ENCODE measurements at places on chromosomes 6 and 20.
A peak's percentile ranks its signal among the peaks of the same experiment; 100 is the strongest.

DNA sequence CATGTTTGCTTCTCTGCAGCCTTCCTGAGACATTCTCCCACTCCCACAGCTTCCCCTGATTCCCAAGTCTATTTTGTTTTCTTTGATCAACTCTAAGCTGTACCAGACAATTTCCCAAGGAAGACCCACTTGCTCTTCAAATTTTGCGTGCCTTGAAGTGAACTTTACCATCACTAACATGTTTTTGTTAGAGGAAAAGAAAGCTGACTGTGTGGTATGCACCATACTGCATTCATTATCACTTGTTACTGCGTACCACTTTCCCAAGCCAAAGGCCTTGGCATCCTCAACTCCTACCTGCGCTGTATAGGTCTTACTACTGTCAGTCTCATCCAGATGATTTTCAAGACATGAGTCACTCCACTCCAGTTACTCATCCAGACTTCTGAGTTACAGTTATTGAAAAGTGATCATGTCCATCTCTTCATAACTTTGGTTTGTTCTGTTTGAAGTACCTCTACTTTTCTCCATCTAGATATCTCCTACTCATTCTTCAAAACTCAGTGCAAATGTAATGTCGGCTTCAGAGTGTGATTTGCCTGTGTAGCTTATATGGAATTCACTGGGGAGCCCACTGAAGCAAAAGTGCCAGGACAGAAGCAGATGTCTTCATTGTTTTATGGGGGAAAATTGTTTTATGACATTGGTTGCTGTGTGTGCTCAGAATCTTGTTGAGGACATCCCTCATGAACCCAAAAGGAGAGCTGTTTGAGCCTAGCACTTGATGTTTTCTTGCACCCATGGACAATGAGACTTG is 5.2 kb downstream of the RPS12 start:
- DNase-seq: peak; percentile 19

GRCh38 chr6:122640366-122640765 is 30.2 kb downstream of the PKIB start:
- no peak for DNase-seq

DNA sequence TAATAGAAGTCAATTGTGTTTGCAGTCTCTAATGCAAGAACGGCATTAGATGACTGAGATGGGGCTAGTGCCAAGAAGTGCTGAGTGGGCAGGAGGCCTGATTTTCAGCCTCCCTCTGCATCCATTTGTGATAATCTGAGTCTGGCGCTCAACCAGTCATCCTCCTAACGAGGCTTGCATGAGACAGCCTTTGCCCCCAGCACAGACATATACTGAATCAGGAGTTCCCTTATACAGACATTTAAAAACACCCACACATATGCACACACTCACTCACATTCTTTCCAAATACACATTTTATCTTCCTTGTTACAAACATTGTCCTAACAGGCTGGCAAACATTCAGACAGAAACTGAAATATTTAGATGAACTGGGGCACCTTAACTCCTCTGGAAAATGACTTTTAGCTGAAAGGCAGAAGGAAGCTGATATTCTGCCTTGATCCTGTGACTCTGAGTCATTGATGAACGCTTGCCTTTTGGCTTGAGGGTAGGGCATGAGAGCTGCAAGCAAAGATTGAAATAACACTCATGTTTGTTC is 562.3 kb downstream of the DHX35 start:
- peak; percentile 30 for DNase-seq

- DNase-seq: peak; percentile 61
Measured at GRCh38 chr6:157106487-157106886, 216.8 kb downstream of the TMEM242 start.

DNA sequence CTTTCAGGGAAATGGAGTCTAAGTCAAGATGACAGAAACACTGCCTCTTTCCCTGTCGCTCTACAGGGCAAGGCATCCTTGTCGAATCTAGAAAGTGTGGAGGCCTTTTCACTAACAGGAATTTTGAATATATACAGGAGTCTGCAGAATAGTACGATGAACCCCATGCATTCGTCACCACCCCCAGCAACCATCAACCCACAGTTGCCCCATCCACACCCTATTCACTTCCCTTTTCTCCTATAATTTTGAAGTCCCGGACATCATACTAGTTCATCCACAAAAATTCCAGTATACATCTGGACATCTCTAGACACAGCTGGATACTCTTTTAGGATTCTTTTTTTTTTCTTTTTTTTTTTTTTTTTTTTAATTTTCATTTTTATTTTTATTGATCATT is 80.7 kb upstream of the RIN2 start:
- DNase-seq: no peak

DNA sequence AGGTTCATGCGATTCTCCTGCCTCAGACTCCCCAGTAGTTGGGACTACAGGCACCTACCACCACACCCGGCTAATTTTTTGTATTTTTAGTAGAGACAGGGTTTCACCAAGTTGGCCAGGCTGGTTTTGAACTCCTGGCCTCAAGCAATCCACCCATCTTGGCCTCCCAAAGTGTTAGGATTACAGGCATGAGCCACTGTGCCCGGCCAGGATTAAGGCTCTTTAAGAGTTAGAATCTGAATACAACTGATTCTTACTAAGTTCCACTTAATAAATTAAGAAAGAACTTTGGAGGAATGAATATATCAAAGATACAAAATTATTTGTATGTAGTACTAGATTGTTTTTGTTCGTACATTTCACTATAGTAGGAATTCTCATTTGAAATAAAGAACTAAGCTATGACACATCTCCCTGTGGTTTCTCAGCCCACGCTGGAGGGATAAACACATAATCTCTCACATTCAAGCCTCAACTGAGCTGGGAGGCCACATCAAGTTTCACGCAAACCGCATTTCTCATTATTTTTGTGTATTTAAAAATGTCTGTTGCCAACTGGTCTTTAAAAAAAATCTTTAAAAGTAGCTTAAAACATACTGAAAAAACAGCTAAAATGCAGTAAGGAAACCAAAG is 34.2 kb downstream of the DTNBP1 start:
- peak; percentile 86 for DNase-seq

GRCh38 chr6:83978324-83978734 is 55.2 kb upstream of the MRAP2 start:
- no peak for DNase-seq

DNA sequence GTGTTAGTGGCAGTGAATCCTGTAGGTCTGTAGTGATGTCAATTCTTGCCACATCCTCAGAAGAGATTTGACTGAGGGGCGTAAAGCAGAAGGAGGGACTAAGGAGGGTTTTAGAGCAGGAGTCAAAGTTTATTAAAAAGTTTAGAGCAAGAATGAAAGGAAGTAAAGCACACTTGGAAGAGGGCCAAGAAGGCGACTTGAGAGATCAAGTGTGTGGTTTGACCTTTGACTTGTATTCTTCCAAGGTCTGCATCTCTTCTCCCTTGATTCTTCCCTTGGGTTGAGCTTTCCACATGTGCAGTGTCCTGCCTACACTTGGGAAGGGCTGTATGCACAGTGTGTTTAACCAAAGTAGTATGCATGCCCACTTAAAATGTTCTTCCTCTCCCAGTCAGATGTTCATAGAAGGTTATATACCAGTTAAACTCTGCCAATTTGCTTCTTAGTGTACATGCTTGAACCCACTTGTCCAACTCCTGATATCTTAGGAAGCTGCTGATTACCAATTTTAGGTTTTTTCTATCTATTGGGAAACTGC is 627.6 kb downstream of the MMUT start:
- no peak for DNase-seq

- peak; percentile 99 for DNase-seq
Measured at GRCh38 chr6:134422426-134423231, 104.7 kb upstream of the SGK1 start.

- DNase-seq: no peak
Measured at GRCh38 chr6:30810813-30811339, 66.5 kb upstream of the IER3 start.

DNA sequence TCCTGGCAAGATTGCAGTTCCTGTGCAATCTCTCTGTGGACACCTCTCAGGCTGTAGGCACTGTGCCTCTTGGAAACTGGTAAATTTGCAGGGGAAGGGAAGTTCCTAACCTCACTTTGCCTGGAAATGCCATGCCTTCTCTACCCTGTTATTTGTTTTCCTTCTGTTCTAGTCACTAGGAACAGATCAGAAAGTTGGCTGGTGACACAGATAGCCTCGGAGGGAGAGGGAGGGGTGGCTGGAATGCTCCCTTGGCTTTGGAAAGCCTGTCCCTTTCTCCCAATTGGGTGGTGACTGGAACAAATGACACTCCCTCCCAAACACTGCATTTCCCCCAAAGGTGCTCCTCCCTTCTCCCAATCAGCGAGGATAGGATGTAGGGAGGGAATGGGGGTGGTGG is 131.5 kb upstream of the F13A1 start:
- no peak for DNase-seq

DNA sequence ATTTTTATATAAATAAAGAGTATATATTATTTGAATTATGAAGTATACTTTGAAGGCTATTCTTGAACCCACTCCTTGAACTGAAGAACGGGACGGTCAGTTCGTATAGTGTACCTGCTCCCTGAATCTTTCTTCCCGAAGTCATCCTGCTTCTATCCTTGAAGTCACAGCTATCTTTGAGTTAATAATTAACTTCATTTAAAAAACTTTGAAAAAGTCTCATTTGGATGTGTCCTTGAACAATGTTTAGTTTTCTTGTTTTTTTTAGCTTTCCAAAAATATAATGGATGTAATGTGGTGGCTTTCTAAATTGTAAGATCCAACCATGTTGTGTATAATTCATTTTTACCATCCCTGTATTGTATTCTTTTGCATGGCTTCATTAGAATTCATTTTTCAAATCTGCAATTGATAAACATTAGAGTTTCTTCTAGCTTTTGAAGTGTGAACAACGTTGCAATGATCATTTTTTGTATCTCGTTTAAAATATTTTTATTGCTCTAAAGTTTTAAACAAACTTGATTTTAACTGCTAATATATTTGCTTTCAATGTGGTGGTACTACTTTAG is 94.4 kb downstream of the NCOA3 start:
- DNase-seq: no peak

- DNase-seq: peak; percentile 73
Measured at GRCh38 chr6:25477006-25477590, 174.9 kb upstream of the SCGN start.
